ENCODE measurements at places on chromosomes 5 and 9.

DNA sequence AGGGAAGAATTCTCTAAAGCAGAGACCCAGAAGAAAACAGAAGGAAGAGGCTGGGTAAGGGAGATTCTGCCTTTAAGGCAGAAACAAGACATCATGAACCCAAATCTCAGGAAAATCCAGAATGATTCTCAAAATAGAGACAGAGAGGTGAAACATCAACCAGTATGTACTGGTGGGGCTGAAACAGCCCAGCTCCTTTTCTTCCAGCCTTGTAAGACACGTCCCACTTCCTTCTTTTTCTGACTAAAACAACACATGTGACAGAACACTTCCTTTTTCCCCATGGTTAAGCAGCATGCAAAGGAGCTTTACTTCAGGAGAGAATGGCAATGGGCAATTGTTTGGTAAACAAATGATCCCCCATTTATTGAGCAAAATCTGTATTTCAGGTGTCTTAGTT lies 230.8 kb upstream of the NR4A3 start:
- DNase-seq: no peak

DNA sequence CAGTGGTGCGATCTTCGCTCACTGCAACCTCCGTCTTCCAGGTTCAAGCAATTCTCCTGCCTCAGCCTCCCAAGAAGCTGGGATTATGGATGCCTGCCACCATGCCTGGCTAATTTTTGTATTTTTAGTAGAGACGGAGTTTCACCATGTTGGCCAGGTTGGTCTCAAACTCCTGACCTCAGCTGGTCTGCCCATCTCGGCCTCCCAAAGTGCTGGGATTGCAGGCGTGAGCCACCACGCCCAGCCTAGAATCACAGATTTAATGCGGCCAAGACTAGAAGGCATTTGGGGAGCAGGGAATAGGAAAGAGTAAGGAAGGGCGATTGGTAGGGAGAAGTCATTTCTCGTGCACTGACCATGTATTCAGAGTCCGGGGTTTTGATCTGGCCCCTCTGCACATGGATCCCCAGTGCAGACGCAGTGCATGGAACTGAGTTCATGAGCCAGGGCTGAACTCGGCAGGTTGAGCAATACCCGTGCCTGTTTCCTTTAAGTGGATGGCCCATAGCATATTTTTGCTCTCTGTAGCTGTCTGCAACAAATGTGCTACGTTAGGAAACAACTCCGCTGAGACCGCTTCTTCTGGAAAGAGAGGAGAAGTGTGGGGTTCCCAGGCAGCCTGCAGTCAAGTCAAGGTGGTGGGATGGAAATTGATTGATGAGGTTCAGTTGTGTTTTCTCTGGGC lies 3.4 kb upstream of the HMCN2 start:
- no peak for DNase-seq

GRCh38 chr9:136644593-136645351 lies 17.9 kb upstream of the EGFL7 start:
- DNase-seq: peak; percentile 9

DNA sequence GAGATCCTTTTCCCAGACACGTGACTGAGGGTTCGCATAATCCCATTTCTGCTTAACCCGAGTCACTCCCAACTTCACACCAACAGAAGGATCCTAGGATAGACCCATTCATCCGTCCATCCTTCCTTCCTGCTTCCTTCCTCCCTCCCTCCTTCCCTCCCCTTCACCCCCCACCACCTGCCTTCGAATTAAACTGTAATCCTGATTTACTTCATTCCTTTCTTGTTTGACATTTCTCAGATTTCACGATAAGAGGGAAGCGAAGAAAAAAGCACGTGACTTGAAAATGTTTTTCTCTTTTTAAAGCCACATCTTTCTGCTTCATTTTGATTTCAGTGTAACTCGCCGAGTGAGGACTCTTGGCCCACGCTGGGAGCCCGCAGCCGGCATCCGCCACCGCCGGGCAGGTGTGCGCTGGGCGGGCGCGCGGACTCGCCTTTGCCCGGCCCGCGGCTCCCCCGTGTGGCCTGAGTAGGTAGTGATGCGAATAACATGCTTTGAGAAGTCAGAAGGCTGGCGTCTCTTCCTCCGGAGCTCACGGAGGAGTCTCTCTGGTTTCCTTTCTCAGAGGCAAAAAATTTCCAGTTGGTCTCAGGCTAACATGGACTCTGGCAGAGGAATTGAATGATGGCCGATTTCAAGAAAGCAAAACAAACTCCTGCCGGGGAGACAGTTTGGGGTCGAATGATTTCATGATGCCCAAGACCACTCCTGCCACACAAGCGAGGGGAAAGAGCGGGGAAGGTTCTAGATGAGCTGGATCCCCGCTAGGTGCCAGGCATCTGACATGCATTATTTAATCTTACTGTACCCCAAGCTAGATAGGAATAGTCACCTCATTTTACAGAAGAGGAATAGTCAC lies 117.7 kb downstream of the SLC12A2 start:
- DNase-seq: no peak

- DNase-seq: no peak
Measured at GRCh38 chr5:59062986-59063683, 480.3 kb downstream of the RAB3C start.

- DNase-seq: no peak
Measured at GRCh38 chr5:142300677-142301076, 24.1 kb downstream of the SPRY4 start.

GRCh38 chr9:95966306-95966705 lies 90.8 kb downstream of the ERCC6L2 start:
- no peak for DNase-seq

DNA sequence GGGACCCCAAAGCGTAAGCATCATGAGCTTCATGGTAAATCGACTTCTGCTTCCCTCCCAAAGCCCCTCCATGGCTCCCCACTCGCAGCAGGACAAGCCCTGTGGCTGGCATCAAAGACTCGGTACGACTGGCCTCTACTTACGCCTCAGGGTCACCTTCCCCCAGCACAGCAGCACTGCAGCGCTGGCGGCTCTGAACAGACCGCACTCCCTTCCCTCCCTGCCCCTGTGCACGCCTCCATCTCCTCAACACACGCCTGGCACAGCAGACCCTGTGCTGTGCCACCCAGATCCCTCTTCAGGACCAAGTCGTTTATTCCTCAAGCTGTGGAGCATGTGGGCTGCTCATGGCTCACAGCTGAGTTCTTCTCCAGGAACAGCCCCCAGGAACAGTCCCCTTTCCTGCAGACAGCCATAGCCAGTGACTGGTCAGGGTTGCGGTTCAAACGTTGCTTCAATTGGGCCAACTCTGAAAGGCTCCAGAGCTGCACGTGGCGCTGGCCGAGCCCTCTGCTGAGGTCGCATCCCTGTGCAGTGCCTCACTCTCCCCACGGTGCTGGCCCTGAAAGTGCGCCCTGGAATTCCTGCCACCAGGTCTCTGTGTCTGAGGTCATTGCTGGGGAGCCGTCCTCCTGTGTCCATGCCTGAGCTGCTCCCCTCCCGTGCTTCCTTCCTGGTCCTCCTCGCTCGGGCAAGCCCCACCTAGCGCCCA lies 88.0 kb downstream of the ZNF354C start:
- DNase-seq: no peak

- peak; percentile 35 for DNase-seq
Measured at GRCh38 chr5:127358284-127358683, 67.7 kb downstream of the MEGF10 start.

- DNase-seq: no peak
Measured at GRCh38 chr9:116716438-116716837, 29.3 kb downstream of the TRIM32 start.

GRCh38 chr5:50767588-50767987 lies 101.2 kb downstream of the PARP8 start:
- DNase-seq: no peak

DNA sequence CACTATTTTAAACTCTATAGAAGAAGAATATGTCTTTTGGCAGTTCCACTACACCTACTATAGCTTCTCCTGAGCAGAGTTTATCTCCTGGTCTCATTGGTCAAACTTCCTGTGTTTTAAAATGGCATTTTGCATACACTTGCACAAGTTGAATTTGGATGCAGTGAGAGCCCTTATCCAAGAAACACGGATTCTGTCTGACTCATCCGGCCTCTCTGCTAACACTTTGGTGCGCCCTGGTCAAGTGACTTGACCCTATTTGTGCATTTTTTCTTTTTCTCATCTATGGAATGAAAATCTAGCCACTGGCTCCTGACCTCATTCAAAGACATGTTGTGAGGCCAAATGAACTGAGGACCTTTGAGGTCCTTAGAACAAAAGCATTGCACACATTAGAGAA lies 20.0 kb downstream of the PIP5K1B start:
- no peak for DNase-seq

GRCh38 chr9:130139251-130139650 lies 33.0 kb upstream of the NCS1 start:
- DNase-seq: no peak

- DNase-seq: no peak
Measured at GRCh38 chr9:28134446-28134976, 561.2 kb upstream of the C9orf72 start.

GRCh38 chr5:179153341-179153901 lies 93.2 kb downstream of the ZNF354C start:
- no peak for DNase-seq

DNA sequence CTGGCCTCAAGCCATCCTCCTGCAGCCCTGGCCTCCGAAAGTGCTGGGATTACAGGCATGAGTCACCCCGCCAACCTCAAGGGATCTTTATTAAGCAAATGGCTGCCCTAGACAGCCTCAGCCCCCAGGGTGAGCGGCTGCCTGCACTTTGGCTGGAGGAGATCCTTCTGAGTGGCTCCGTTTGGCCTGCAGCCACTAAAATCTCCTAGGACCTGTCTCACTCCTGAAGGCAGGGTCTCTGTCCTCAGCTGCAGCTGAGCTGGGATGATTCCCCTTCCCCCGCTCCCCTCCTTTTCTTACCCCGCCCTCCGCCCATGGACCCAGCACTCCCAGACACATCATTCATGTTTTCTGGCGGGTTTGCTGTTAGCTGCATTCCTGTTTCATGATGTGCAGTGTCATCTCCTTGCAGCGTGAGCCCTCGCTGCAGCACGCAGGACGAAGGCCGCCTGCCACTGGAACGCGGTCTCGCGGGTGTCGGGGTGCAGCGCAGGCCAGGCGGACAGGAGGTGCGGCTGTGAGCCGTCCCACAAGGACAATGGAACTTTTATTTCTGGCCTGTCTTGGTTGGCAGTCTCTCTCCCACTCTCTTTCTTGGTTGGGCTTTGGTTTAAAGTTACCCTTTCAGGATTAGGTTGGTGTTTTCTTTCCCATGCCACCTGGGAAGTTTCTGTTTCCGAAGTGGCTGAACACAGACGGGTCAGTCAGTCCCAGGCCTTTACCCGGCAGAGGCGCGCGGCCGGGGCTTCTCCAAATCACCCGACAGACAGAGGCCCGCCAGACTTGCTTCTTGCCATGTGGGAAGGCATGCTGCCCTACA lies 137.1 kb downstream of the FOXD1 start:
- peak; percentile 76 for DNase-seq

- no peak for DNase-seq
Measured at GRCh38 chr9:129595903-129596540, 24.9 kb downstream of the C9orf50 start.

DNA sequence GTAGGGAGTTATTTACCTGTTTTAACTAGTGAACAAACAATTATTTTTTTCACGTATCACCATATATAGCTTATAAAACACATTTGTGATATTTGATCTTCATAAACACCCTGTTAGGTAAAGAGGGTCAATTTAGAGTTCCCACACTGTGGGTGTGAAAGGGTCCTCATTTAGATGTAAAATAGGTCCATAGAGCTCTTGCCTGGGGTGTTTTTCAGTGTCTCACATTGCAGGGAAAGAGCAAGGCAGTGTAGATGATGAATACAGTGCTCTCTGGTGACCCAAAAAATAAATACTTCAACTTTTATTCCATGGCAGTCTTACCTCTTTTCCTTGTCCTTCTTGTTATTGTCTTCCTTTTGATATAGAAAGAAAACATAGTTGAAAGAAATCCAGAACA lies 403.2 kb upstream of the SGCD start:
- DNase-seq: no peak

DNA sequence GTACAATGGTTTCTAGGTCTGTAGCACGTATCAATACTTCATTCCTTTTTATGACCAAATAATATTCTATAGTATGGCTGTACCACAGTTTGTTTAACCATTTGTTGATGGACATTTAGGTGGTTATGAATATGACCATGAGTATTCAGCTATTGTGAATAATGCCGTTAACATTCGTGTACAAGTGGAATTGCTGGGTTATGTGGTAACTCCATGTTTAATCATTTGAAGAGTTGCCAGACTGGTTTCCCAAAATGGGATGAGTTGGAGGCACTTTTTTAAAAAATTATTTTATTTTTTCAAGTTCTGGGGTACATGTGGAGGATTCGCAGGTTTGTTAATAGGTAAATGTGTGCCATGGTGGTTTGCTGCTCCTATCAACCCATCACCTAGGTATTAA lies 4.6 kb downstream of the SNX2 start:
- no peak for DNase-seq

DNA sequence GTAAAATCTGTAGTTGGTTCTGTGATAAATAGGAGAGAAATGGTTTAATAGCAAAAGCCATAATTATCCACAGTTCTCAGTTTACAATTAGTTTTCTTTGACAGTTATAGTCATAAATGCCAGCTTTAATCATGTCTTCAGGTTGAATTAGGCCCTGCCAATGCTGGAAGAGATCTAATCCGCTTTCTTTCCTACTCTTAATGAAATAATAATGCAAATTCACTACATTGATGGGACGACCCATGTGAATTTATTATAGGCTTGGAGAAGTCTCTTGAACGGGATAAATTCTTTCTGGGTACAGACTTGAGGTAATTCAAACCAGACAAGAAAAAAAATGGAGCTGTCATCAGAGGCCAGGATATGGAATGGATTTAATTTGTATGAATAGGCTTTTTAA lies 950.4 kb downstream of the EFNA5 start:
- no peak for DNase-seq

- DNase-seq: no peak
Measured at GRCh38 chr9:98365227-98365669, 109.8 kb upstream of the TBC1D2 start.

DNA sequence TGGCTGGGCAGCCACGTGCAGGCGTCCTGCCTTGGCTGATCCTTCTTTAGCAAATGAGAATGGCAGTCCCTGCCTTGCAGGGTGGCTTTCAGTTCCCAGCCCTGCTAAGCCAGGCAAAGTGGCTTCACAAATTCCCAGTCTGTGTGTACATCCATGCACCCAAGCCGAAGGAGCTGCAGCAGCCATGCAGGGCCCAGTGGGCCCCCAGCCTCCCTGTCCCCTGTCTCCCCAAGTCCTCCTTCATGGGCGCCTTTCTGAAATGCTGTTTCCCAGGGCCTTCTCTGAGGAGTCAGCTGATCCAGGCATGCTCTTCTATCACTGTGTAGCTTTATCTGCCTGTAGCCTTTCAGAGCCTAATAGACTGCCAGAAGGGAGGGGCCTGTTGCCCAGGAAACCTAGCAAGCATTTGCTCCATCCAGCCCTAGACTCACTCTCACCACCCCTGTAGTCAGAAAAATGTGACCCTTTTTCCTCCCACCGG lies 47.4 kb upstream of the SHC3 start:
- no peak for DNase-seq

- DNase-seq: no peak
Measured at GRCh38 chr5:12772276-12772675, 868.0 kb upstream of the CTNND2 start.

- DNase-seq: no peak
Measured at GRCh38 chr5:18772475-18772874, 1138.2 kb downstream of the TAF11L14 start.

GRCh38 chr5:126509339-126509738 lies 85.7 kb downstream of the ALDH7A1 start:
- no peak for DNase-seq
